ENCODE measurements at places on chromosomes 11 and 22. TPM values are rescaled to one million over a fixed set of nuclear protein-coding genes. Genes with fewer than 3 reads are reported as not detected.

IFTAP gene
- 18.2 TPM for total RNA-seq

GRCh38 chr11:30333405-30333804 lies 10.5 kb downstream of the ARL14EP start:
- DNase-seq: peak; percentile 13
- H3K36me3 ChIP-seq: peaks cover 44% of the 10 kb centered on the region
- H3K4me3 ChIP-seq: no peak overlapping the region
- H3K27me3 ChIP-seq: no peaks in the 10 kb centered on the region

DNA sequence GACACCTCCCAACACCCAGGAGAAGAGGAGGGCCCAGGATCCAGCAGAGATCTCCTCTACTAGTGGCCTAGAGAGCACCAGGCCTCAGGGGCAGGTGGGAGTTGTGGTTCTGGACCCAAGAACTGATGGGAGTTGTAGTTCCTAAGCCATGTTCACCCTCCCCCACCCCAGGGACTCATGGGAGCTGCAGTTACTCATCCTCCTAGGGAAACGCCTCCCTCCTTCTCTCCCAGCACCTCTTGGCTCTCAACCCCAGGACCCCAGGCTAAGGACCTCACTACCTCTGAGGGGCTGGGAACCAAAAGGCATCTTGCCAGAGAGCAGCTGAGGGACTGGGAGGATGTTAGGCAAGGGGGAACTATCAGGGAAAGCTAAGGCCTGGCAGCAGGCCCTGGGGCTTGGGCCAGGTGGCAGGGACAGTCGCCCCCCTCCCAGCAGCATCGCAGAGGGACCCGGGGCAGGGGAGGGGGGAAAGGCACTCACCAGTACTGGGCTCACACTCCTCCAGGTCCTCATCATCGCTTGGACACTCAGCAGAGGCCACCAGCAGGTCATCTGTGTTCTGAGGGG lies 28.9 kb downstream of the SLC22A12 start:
- H3K4me3 ChIP-seq: no peak overlapping the region
- H3K27me3 ChIP-seq: no peaks in the 10 kb centered on the region
- no peaks in the 10 kb centered on the region for H3K36me3 ChIP-seq
- H3K27ac ChIP-seq: no peak overlapping the region
- no peaks in the 10 kb centered on the region for H3K4me1 ChIP-seq

- no peaks in the 10 kb centered on the region for H3K27me3 ChIP-seq
- H3K4me3 ChIP-seq: no peak overlapping the region
- DNase-seq: no peak
- H3K4me1 ChIP-seq: no peaks in the 10 kb centered on the region
- H3K27ac ChIP-seq: no peak overlapping the region
- no peaks in the 10 kb centered on the region for H3K36me3 ChIP-seq
These were observed 28.9 kb upstream of the TMEM86A start for GRCh38 chr11:18669711-18670110.

CCDC188 gene
- not detected for total RNA-seq

DNA sequence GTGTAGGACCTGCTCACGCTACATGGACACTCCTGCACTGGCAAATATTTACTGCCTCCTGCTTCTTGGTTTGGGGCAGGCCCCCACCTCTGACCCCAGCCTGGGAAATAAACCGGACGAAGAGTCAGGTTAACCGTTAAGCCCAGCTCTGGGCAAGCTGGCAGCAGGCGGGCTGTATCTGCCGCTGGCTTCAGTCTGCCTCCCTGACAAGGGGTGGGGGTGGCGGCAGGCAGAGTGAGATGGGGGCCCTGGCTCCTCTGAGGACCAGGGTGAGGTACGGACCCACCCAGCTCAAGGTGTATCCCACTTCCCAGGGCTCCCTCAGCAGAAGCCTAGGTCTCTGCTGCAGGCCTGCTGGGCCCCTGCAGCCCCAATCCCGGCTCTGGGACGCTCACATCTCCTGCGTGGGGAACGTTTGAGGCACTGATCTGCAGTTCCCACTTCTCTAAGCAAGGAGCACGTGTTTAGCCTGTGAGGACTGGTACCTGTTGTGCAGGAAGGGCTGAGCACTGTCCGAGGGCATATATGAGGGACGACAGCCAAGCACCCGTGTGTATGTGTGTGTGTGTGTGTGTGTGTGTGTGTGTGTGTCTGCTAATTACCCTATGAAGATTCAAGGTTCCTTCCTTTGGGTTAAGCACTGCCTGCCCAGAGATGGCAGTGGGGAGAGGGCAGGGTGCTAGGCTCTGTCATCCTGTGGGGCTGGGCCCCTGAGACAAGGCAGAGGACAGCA lies 1.1 kb upstream of the LRRC75B start:
- peaks cover 4% of the 10 kb centered on the region for H3K4me1 ChIP-seq
- H3K36me3 ChIP-seq: no peaks in the 10 kb centered on the region
- no peak for DNase-seq
- H3K27ac ChIP-seq: no peak overlapping the region
- H3K27me3 ChIP-seq: no peaks in the 10 kb centered on the region

GRCh38 chr11:2264366-2265053 lies 5.9 kb downstream of the ASCL2 start:
- H3K4me1 ChIP-seq: no peaks in the 10 kb centered on the region
- H3K27ac ChIP-seq: no peak overlapping the region
- H3K27me3 ChIP-seq: peaks cover 5% of the 10 kb centered on the region
- no peaks in the 10 kb centered on the region for H3K36me3 ChIP-seq

LRRC74B gene
- total RNA-seq: not detected
